ENCODE measurements at places on chromosomes 1 and 21.

DNA sequence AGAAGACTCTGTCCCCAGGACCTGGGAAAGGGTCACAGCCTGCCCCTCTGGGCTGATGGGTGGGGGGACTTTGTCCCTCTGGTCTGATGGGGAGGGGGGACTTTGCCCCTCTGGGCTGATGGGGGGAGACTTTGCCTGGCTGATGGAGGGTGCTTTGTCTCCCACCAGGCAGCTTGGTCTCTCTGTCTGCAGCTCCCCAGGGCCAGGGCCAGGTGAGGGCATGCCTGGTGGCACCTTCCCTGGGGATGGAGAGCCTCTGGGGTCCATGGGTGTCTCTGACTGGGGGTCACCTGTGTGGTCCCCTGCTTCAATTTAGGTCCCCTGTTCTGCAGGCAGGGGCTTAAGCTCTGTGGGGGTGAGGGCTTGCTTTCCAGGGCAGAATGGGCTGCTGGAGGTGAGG, 23.5 kb upstream of the TTC34 start:
- DNase-seq = no peak

- no peak for DNase-seq
Measured at GRCh38 chr1:90763930-90764329, 46.8 kb upstream of the BARHL2 start.

DNA sequence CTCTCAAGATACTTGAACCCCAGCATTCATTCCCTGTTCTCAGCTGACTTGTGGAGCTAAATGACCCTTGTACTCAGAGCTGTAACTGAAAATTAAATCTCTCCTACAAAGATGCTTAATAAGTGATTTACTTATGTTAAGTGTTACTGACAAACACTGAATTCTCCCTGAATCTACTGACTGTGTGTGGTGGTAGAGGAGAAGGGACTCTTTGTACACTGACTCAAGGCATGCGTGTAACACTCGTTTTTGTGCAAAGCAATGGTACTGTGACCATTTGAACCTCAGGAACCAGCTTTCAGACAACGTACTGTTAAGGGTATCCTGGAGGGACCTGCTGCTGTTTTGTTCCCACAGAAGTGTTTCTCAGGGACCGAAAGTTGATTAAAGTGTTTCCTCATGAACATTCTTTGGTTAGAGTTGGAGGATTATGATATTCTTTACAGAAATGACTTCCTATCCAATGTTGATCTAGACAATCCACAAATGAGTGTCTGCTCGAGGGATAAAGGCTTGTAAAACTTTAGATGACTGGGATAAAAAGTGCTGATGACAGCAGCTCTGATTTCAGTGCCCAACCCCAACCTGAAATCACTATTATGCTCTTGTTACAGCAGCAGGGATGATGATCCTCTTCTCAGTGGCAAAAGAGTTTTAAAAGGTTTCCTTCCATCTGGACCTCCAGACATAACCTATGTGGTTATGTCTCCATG, 12.8 kb downstream of the RGL1 start:
- DNase-seq = no peak

- DNase-seq = no peak
Measured at GRCh38 chr1:231357187-231357772, 19.2 kb downstream of the SPRTN start.

GRCh38 chr1:119617751-119618691, 30.0 kb downstream of the ZNF697 start:
- DNase-seq = no peak

DNA sequence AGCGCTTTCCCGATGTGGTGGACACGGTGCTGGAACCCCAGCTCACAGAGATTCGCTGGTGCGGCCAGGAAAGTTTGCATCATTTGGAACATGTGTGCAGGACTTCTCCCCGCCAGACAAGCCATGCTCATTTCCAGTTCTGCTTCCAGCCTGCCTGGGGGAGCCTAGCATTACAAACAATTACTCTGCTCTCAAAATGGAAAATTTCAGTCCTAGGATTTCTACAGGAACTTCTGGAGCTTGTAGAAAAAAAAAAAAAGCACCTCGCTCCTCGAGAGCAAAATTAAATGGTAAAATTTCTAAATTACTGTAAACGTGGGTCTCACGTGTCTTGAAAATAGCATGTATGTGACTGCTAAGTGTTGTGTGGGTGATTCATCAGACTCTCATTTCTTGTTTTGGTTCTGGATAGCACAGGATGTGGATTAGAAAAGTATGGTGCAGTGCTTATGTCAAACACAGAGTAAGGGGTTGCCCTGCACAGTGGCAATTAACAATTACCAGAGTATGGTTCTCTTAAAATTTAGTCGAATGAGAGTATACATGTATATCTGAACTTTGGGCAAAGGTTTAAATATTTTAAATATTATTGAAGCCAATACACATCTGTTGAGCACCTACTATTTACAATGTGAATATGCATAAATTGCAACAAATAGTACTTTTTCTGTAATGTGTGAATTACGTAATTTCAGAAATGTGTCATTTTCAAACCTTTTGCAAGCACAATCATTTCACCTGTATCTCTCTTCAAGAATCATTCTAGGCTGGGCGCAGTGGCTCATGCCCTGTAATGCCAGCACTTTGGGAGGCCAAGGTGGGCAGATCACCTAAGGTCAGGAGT, 61.8 kb upstream of the PTGFRN start:
- DNase-seq = no peak

GRCh38 chr1:63621698-63622097, 28.5 kb downstream of the PGM1 start:
- peak; percentile 35 for DNase-seq

- DNase-seq = no peak
Measured at GRCh38 chr1:12153181-12153785, 13.5 kb upstream of the TNFRSF1B start.

DNA sequence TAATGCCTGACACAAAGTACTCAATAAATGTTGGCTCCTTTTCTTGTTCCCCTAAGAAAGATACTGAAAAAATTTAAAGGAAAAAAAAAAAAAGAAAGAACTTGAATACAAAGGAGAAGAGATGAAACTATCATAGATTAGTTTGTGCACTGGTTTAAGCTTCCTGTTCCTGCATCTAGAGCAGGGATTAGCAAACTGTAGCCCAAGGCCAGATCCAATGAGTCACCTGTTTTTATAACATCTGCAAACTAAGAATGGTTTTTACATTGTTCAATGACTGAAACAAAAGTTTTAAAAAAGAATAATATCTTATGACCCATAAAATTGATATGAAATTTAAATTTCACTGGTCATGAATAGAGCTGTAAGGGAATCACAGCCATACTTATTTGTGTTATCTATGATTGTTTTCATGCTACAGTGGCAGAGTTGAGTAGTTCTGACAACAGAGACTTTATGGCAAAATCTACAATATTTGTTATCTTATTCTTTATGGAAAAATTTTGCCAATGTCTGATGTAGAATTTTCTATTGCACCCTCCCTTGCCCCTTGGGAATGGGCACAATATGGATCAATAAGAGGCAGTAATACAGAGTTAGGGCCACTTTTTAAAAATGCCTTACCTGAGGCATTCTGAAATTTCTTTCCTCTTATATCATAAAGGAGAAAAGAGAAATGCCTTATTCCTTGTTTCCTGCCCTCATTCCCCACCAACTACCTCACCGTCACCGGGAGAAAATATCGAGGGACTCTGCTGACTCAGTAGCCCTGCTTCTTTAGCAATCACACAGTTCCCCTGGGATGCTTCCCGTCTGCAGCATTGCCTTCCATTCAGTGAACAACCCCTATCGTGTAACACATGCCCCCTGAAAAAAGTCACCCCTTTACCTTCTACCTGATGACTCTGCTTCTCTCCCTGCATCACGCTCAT, 50.6 kb downstream of the WDR64 start:
- DNase-seq = no peak

DNA sequence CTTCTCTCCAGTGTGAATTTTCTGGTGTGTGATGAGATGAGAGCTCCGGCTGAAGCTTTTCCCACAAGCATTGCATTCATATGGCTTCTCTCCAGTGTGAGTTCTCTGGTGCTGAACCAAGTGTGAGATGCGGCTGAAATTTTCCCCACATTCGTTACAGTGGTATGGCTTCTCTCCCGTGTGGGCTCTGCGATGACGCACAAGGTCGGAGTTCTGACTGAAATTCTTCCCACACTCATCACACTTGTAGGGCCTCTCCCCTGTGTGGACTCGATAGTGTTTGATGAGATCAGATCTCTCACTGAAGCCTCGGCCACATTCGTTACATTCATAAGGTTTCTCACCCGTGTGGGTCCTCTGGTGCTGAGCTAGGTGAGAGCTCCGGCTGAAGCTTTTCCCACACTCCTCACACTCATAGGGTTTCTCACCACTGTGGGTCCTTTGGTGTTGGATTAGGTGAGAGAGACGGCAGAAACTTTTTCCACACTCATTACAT, 7.4 kb downstream of the ZNF436 start:
- no peak for DNase-seq

DNA sequence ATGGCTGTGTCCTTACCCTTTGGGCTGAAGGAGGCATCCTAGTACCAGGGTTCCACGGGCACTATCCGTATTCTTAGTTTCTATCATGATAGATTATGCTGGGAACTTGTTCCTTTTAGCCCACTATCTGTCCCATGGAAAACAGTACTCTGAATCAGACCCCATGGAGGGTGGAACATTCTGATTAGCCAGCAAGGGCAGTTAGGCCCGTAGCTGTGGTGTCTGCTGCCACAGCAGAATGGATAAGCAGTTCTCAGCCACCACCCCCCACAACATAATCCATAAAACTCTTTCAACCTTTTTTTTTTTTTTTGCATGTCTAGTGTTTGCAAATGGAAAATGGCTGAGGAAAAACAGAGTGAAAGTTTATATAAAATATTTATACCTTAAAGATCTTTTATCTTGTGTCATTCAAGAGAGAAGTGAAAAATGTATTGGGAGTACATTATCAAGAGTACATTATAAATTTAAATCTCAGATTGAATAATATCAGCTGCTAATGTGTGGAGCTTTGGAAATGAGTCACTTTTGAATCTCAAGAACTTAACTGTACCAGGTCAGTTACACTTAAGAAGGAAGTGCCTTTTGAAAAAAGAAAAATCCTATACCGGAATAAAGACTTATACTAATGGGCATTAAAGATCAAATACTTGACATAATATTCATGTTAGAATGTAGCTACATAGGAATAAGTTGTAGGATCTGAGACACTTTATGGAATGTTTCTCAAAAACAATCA, 80.3 kb downstream of the NFIA start:
- DNase-seq = no peak

DNA sequence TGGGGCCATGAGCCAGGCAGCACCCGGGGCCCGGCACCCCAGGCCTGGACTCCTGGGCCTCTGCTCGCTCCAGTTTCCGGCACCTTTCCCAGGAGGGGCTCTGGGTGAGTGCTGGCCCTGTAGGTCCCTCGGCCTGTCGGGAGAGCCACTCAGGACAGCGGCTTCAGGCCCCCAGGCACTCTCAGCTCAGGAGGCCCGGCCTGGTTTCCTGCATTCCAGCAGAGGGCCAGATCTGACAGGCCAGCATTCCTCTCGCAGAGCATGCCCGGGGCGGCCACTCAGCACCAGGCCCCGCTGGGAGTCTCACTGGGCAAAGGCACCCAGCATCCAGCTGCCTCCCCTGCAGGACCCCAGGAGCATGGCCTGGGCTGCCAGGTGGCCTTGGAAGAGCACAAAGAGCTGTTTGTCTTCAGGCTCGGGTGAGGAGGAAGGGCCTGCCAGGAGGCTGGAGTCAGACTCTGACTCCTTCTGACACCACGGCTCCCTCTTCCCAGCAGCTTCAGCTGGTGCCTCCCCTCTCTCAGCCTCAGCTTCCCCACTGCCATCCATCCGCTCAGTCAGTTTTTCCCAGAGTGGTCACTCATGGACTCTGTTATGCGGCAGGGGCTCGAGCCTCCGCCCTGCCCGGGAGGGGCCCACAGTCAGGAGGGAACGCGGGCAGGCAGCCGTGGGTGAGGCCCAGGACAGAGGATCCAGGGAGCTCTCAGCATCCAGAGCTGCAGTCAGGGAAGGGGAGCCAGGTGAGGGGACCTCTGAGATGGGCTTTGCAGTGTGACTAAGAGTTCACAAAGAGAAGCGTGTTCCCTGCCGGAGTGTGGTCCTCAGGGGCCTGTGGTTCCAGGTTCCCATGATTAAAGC, 51.7 kb downstream of the WNT9A start:
- no peak for DNase-seq

DNA sequence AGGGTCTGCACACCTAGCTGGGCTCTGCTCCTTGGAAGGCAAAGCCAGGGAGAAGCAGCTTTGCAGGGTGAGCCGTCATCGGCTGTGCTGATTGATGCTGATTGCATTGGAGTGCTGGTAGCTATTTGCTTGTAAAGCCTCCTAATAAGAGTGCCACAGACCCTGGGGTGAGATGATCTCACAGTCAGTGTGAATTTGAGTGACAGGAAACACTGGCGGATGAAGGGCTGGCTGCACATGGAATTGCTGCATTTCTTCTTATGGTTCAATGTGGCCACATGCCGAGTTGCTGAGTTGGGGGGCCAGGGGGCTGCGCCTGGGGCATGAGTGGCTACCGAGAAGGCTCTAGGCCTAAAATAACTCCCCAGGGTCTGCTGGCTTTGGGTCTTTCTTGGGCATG, 138.2 kb upstream of the CACNA1E start:
- no peak for DNase-seq

- DNase-seq = no peak
Measured at GRCh38 chr1:14955976-14956375, 197.6 kb upstream of the TMEM51 start.

DNA sequence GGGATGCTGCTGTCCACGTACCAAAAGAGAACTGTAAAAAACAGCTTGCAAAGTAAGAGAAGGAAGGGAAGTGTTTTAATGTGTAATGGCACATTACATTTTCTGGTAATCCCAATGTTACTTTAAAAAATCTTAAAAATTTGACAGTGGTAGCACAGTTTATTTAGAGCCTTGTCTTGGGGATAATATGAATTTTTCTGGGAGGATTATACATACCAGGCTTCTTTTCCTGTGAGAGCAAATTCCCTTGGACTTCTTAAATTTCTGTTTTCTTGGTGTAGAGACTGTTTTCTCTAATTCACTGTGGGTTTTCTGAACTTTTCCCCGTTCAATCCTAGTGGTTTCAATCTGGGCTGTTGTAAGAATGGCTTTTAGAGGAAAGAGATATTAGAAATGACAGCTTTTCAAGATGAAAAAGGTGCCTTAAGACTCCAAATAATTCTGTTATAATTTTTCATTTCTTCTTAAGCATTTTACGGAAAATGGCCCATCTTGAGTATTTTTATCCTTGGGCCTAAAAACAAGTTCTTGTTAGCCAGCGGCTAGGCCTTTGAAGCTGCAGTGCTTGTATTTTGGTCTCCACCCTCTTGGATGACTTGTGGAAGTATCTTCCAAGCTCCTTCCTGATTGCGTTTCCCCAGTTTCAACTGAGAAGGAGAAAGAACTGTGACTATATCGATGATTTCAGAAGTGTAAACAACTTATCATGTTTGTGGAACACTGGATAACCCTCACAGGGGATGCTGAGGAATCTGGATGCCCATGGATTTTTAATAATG, 70.0 kb downstream of the LEPR start:
- no peak for DNase-seq

- DNase-seq = no peak
Measured at GRCh38 chr1:173581383-173582079, 21.3 kb downstream of the SLC9C2 start.

GRCh38 chr1:180927841-180928240, 15.1 kb downstream of the KIAA1614 start:
- DNase-seq = no peak

All from hypothalamus (tissue), 51 donors.